Activated naive CD4-positive, alpha-beta T cell treated with anti-CD3 and anti-CD28 coated beads, Interleukin-2, amount 10 ng/mL, durations not matched to agents 7 days and 5 days (primary cell): ENCODE measurements at places on chromosomes 13 and 19.
A peak's percentile ranks its signal among the peaks of the same experiment; 100 is the strongest.

GRCh38 chr13:66349966-66350365 is 880.2 kb downstream of the PCDH9 start:
- DNase-seq, result no peak

- DNase-seq, result no peak
Measured at GRCh38 chr13:100898431-100898830, 223.8 kb upstream of the TMTC4 start.

DNA sequence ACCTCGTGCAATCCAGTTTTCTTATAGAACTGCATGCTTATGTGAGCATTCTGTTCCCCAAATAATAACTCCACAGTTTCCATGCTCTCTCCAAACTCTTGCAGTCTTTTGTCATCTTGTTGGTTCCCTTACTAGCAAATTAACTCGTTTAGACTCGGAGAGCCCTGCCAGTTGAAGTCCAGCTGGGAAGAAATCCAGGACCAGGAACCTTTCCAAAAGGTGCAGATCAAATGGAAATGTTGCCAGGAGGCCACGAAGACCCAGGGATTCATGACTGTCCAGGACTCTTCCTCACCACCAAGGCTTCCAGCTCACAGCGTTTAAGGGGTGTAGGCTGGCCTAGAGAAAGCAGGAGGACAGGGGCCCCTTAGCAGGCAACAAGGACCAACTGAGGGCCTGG is 2.1 kb upstream of the TDRD12 start:
- DNase-seq, result no peak

DNA sequence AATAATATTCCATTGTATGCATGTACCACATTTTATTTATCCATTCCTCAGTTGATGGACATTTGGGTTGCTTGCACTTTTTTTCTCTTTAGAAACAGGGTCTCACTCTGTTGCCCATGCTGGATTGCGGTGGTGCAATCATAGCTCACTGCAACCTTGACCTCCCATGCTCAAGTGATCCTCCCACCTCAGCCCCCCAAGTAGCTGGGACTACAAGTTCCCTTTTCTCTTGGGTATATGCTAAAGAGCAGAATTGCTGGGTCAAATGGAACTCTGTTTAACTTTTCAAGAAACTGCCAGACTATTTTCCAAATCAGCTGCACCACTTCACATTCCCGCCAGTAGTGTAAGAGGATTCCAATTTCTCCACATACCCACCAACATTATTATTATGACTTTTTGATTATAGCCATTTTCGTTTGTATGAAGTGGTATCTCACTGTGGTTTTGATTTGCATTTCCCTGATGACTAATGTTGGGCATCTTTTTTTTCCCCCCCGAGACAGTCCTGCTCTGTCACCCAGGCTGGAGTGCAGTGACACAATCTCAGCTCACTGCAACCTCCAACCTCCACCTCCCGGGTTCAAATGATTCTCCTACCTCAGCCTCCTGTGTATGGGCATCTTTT is 7.6 kb upstream of the IPO5 start:
- DNase-seq, result no peak

GRCh38 chr19:48511321-48511731 is 309 bp downstream of the LMTK3 start:
- peak; percentile 48 for DNase-seq

GRCh38 chr19:7846155-7846646 is 16.2 kb downstream of the EVI5L start:
- no peak for DNase-seq

DNA sequence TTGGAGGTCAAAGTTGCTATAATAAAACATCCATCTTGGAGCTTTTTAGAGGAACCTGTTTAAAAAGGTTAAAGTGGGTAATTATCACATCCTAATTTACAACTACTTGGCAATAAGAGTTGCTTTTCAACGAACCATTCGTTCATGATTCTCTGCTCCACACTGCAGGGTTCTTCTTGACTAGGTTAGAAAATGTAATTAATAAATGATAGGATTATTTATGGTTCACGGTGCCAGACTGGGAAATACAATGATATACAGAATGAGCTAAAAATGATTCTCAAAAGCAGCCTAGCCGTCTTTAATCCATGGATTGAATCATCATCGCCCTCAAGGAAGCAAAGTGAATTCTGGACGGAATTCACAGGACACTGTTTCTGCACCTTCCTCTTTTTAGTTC is 291.2 kb downstream of the TEX29 start:
- no peak for DNase-seq

DNA sequence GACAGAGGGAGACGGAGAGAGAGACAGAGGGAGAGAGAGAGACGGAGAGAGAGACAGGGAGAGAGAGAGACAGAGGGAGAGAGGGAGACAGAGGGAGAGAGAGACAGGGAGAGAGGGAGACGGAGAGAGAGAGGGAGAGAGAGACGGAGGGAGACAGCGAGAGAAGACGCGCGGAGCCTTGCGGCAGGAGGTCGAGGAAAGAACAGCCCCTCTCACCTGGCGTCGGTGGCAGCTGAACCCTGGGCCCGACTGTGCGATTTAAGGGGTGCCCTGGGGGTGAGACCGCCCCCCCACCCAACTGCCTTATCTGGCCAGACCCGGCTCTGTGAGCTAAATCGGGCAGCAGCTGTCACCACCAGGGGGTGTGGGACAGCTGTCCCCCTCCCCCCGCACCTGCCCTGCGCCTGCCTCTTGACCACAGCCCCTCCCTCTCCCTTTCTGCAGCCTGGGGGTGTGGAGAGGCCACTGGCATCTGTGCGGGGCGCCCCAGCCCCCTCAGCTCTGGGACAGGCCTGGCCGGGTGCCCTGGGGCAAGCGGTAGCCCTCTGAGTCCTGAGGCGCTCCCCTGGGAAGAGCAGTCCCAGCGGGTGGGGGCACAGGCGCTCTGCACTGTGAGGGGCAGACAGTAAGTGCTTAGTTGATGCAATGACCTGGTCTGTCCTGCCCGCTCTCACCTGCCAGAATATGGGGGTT is 10.8 kb downstream of the JOSD2 start:
- DNase-seq, result peak; percentile 45

DNA sequence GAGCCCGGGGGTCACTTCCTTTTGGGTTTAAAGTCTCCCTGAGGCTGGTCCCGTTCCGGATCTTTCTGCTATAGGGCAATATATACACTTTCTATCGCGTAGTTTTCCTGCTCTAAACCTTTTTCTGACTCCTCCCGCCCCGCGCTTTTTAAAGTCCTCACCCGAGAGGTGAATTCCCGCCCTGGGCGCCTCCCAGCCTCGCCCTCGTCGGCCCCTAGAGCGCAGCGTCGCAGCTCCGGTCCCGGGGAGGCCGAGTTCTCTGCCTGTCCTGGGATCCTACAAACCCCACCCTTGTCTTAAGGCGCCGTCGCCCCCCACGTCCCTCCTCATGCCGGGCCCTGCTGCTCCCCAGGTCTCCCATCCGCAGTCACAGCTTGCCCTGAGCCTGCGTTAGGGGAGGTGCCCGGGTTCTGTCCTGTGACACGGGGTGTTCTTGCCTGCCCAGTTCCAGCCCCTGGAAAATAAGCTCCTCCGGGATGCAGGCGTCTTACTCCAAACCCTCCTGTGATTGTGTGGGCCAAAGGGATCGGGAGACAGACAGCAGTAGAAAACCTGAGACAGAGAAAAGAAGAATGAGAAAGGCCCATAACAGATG is 491 bp downstream of the ZNF525 start:
- DNase-seq, result peak; percentile 57

GRCh38 chr13:96967248-96967745 is 27.0 kb downstream of the OXGR1 start:
- DNase-seq, result no peak

- no peak for DNase-seq
Measured at GRCh38 chr19:7418596-7418995, 69.9 kb downstream of the ARHGEF18 start.

- peak; percentile 56 for DNase-seq
Measured at GRCh38 chr19:5154129-5154798, 185.4 kb downstream of the KDM4B start.

- no peak for DNase-seq
Measured at GRCh38 chr13:105255472-105255871, 1280.0 kb downstream of the EFNB2 start.

- DNase-seq, result no peak
Measured at GRCh38 chr13:23637829-23638228, 67.6 kb downstream of the TNFRSF19 start.

GRCh38 chr19:7595466-7596133 is at the start of gene CAMSAP3:
CAMSAP3 (plus strand) TSS chr19:7595863; CDS start chr19:7596003, 140 bp downstream.
- DNase-seq, result peak; percentile 69

DNA sequence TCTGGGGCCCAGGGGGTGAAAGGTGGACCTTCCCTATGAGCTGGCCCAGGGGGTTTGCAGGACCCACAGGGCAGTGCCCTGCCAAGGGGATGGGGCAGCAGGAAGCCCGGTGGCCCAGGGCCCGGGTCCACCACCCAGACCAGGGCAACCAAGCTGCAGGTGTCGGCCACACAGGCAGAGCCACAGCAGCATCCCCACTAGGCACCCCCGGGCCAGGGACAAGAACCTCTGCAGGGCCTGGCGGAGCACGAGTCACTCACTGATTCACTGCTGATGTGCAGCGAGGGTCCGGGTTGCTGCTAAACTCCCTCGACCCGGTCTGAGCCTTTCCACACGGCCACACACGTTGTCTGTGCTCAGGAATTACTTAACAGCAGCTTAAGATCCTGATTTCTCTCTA is 8.8 kb downstream of the FZR1 start:
- DNase-seq, result no peak

DNA sequence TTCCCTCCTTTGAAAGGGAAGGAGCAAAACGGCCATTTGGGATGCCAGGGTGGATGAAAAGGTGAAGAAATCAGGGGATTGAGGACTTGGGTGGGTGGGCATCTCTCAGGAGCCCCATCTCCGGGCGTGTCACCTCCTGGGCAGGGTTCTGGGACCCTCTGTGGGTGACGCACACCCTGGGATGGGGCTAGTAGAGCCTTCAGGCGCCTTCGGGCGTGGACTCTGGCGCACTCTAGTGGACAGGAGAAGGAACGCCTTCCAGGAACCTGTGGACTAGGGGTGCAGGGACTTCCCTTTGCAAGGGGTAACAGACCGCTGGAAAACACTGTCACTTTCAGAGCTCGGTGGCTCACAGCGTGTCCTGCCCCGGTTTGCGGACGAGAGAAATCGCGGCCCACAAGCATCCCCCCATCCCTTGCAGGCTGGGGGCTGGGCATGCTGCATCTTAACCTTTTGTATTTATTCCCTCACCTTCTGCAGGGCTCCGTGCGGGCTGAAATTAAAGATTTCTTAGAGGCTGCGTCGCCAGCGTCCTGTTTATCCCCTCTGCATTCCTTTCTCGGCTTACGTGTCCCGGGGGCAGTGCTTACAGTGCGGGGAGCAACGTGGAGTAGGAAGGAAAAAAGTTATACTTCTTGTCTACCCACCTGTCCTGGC is 15.2 kb upstream of the S1PR4 start:
- DNase-seq, result peak; percentile 81

DNA sequence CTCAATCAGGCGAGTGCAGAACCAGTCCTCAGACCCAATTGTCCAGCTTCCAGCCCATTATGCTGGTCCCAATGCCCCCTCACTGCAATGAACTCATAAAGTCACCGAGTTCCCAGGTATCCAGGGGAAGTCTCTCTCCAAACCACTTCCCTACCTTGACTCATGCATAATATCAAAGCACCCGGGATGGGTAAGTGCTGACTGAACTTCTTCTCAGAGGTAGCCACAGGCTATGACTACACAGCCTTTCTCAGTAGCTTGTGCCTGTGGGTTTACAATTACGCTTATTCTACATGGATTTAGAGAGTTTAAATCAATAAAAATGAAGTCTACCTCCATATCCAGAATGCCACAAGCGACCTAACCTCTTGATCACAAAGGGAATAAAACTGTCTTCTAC is 1.7 kb upstream of the C13orf42 start:
- DNase-seq, result no peak

- no peak for DNase-seq
Measured at GRCh38 chr19:31330761-31331160, 18.5 kb downstream of the TSHZ3 start.

GRCh38 chr19:3826163-3826562 is 40.0 kb upstream of the MATK start:
- no peak for DNase-seq

- DNase-seq, result no peak
Measured at GRCh38 chr19:45526971-45527370, 19.7 kb downstream of the VASP start.

GRCh38 chr13:76516013-76516412 is 370.2 kb downstream of the KCTD12 start:
- DNase-seq, result no peak

- DNase-seq, result no peak
Measured at GRCh38 chr13:102033386-102033785, 368.5 kb downstream of the FGF14 start.
